Osteocyte (in vitro differentiated cells): ENCODE measurements at places on chromosomes 16 and 17.

- DNase-seq, result no peak
Measured at GRCh38 chr16:11165349-11165748, 90.7 kb downstream of the SOCS1 start.

DNA sequence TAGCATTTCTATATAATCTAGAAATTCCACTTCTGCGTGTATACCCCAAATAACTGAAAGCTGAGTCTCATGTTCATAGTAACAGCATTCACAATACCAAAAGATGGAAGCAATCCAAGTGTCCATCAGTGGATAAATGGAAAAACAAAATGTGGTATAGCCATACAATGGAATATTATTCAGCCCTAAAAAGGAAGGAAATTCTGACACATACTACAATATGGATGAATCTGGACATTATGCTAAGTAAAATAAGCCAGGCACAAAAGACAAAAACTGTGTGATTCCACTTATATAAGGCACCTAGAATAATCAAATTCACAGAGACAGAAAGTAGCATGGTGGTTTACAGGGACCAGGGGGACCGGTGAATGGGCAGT, 20.4 kb downstream of the HOXB1 start:
- no peak for DNase-seq

DNA sequence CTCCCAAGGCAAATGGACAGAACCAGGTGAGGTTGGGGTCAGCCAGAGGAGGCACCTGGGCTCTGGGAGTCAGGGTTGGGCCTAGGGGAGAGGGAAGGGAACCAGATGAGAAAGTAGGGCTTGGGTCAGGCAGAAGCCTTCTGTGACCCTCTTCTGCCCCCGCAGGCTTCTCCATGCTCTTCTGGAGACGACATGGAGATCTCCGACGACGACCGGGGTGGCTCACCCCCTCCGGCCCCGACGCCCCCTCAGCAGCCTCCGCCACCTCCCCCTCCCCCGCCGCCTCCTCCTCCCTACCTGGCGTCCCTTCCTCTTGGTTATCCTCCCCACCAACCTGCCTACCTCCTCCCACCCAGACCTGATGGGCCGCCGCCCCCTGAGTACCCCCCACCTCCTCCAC, 7.9 kb downstream of the SETD1A start:
- DNase-seq, result no peak

GRCh38 chr16:48335961-48336360, 49.3 kb downstream of the SIAH1 start:
- DNase-seq, result no peak
